ENCODE measurements at places on chromosomes 3 and 15.
A peak's percentile ranks its signal among the peaks of the same experiment; 100 is the strongest.

DNA sequence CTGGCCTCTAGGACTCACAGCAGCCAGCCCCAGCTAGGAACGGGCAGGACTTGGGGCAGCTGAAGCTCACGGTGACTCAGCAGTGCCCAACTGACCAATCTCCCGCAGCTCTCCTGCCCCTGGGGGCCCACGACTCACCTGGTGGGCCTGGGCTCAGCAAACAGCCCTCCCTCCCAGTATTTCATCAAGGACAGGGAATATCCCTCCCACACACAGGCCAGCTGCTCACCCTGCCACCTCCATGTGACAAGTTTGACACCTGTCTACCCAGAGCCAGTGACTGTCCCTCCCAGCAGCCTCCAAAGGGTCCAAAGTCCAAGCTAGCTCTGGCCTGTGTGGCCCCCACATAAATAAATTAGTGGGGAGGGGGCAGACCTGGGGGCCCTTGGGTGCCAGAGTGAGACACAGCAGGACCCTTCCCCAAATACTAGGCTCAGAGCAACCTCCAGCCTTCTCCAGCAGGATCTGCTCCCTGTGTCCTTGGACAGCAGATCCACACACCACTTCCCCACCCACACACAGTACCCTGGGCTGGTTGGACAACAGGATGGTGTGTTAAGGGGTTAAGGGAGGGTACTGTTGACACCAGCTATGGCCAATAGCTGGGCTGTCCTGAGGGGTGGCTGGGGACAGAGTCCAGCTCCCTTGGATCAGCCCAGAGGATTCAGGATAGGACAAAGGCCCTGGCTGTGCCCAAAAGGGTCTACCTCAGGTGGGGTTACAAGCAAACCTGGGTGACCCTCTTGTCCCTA, 4.3 kb downstream of the GNAT1 start:
- DNase-seq = no peak

GRCh38 chr15:53984221-53984620, 6.0 kb downstream of the UNC13C start:
- DNase-seq = no peak

- no peak for DNase-seq
Observed at GRCh38 chr15:94335616-94336015, 104.3 kb downstream of the MCTP2 start.

- no peak for DNase-seq
Observed at GRCh38 chr3:102714567-102714966, 279.8 kb downstream of the ZPLD1 start.

GRCh38 chr3:100045696-100046095, 68.6 kb downstream of the FILIP1L start:
- DNase-seq = peak; percentile 76

DNA sequence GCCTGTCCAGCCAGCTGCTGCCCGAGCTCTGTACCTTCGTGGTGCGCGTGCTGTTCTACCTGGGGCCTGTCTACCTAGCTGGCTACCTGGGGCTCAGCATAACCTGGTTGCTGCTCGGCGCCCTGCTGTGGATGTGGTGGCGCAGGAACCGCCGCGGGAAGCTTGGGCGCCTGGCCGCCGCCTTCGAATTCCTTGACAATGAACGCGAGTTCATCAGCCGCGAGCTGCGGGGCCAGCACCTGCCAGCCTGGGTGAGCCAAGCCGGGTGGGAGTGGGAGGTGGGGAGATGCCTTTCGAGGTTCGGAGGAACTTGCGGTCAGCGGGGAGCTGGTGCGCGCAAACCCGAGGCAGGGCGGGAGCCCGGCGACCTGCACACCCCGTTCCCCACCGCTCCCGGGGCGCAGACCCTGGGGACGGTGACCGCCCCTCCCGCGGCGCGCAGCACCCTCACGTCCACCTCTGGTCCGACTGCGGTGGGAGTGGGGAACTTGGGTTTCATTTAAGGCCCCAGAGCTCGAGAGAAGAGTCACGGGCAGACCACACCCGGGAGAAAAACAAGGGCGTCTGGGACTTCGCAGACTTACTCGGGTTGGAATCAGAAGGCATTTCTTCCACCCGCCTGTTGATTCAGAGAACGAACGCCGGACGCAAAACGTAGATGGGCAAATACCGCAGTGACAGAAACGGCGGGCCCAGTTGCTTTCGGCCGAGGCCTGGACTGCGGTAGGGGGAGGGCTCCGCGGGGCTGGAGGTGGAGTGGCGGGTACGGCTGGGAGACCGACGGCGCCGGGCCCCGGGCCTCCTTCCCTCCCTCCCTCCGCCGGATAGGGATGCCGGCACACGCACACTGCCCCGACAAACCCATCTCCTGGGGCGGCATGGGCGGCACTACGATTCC, 708 bp downstream of the ESYT3 start:
- no peak for DNase-seq

DNA sequence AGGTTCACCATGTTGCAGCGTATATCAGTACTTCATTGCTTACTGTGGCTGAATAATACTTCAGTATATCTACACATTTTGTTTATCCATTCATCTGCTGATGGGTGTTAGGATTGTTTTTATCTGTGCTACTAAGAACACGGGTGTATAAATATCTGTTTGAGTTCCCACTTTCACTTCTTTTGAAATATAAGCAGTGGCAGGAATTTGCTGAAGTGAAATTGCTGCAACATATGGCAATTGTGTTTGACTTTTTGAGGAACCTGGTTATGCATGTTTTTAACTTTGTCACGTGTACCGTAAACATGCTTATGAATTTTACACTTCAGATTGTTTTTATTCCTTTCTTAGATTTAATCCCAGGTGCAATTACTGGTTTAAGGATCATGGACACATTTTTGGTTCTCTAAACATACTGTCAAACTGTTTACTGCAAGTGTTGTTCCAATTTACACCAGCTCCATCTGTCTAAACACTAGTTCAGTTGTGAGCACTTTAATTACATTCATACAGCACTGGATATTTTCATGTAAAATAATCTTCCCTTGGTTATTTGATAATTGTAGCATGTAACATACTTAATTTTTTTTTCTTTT, 23.1 kb downstream of the TRAK1 start:
- DNase-seq = peak; percentile 58

- no peak for DNase-seq
Observed at GRCh38 chr15:76996526-76997401, 1.8 kb downstream of the PSTPIP1 start.

- no peak for DNase-seq
Observed at GRCh38 chr3:1942781-1943180, 155.9 kb upstream of the CNTN4 start.

- peak; percentile 84 for DNase-seq
Observed at GRCh38 chr3:49500732-49501609, 30.9 kb downstream of the DAG1 start.

DNA sequence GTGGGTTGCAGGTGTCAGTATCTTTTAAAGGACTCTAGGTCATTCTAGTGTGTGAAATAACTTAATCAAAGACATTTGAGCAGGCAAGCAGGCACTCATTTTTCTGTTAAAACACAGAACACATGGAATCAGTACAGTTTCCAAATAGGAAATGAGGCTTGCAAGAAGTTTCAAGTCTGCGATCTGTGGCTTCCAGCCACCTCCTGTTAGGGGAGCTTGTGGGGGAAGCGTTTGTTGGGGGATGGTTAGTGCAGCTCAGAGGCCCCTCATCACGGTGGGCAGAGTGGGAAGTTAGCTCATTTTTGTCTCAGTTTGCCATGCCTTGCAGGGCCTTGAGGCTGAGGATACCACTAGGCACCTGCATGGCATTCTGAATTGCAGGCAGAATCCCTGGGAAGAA, 59.9 kb downstream of the SLC6A11 start:
- no peak for DNase-seq

- no peak for DNase-seq
Observed at GRCh38 chr3:157794771-157795170, 291.6 kb upstream of the VEPH1 start.

GRCh38 chr15:29051422-29051821, 165.6 kb downstream of the APBA2 start:
- no peak for DNase-seq

Data from suppressor macrophage treated with lipopolysaccharide for 1 hour (primary cell).